GM04503 (cell line): ENCODE measurements at places on chromosomes 2 and 18.

GRCh38 chr2:43361286-43361685 is 134.9 kb upstream of the ZFP36L2 start:
- DNase-seq: no peak

GRCh38 chr2:127614246-127614645 is 31.7 kb upstream of the GPR17 start:
- no peak for DNase-seq

- no peak for DNase-seq
Observed at GRCh38 chr2:38099099-38100028, 23.4 kb upstream of the CYP1B1 start.

- no peak for DNase-seq
Observed at GRCh38 chr2:172574965-172575364, 19.1 kb downstream of the PDK1 start.

DNA sequence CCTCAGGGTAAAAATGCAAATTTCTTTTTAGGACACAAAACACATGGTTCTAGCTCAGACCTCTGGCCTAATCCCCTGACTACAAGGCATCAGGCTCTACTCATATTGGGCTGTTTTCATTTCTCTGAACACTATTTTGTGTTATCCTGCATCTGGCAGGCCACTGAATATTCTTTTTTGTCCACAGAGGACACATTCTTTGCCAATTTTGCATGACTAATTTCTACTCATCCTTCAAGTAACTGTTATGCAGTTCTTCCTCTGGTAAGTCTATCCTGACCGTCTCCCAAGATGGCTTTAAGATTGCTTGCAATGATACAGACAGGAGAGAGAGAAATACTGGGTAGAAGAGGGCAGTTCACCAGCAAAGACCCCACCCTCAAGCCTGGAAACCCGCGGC is 107.6 kb upstream of the RGPD4 start:
- no peak for DNase-seq

DNA sequence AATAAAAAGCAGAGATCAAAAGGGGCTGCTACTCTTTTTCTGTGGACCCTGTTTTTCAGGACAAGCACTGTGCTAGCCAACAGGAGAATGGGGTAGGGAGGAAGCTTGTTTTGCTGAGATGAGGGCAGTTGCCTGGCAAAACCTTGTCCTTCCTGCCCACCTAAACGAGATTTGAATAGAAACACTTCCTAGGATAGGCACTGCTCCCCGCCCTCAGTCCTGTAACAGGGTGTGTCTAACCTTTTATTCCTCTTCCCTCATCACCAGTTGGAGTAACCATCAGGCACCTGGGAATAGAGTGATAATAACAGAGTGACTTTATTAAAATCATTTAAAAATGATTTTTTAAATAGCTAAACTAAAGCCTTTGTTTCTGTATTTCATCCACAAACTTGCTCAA is 368.8 kb downstream of the LNPK start:
- DNase-seq: no peak

GRCh38 chr18:8426401-8426800 is 182.8 kb upstream of the RAB12 start:
- no peak for DNase-seq

- DNase-seq: no peak
Observed at GRCh38 chr2:139241286-139241685, 461.1 kb upstream of the NXPH2 start.

DNA sequence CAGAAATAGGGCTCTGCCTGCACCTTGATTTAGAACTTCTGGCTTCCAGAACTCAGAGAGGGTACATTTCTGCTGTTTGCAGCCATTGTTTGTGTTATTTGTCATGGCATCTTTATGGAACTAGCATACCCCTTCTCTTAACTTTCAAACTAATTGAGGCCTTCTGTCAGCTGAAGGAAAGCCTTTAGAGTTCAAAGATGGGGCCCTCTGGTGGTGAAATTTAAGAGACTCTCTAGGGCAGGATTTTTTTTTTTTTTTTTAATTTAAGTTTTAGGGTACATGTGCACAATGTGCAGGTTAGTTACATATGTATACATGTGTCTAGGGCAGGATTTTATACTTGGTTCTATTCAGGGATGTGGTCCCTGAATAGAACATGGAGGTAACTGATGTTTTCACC is 260.6 kb upstream of the LINC00305 start:
- no peak for DNase-seq

DNA sequence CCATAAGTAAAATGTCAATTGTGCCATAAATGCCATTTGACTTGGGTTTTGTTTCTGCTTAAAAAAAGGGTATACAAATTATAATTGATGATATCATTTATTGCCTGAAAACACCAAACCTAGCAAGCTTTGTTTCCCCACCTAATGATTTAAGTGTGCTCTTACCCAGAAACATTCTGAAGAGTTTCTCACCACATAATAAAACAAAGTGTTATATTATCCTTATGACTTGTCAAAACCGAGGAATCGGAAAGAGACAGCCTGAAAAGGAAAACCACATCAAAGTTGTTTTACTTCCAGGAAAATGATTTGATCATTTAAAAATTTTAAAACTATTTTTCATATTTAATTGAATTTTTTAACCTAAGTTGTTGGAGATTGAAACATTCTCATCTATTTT is 170.5 kb upstream of the SLC39A10 start:
- DNase-seq: no peak

DNA sequence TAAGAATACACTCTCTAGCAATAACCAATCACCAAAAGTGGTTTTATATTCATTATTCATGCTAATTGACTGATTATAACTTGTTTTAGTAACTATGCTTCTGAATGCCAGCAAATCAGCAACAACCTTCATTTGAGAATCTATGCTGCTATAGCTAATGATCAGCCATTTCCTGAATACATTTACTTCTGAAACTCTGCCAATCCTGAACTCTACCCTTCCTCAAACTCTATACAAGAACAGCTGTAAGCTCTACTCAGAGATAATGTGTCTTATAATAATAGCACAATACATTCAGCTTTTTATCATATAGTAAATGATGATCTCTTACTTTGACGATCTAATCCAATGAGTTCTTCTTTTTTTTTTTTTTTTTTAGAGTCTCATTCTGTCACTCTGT is 85.7 kb upstream of the EPAS1 start:
- DNase-seq: no peak

DNA sequence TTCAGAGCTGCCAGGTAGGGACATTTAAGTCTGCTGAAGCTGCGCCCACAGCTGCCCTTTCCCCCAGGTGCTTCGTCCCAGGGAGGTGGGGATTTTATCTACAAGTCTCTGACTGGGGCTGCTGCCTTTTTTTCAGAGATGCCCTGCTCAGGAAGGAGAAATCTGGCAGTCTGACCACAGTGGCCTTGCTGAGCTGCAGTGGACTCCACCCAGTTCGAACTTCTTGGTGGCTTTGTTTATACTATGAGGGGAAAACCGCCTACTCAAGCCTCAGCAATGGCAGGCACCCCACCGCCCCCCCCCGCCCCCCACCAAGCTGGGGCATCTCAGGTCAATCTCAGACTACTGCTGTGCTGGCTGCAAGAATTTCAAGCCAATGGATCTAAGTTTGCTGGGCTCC is 458.1 kb upstream of the RAB12 start:
- DNase-seq: no peak

DNA sequence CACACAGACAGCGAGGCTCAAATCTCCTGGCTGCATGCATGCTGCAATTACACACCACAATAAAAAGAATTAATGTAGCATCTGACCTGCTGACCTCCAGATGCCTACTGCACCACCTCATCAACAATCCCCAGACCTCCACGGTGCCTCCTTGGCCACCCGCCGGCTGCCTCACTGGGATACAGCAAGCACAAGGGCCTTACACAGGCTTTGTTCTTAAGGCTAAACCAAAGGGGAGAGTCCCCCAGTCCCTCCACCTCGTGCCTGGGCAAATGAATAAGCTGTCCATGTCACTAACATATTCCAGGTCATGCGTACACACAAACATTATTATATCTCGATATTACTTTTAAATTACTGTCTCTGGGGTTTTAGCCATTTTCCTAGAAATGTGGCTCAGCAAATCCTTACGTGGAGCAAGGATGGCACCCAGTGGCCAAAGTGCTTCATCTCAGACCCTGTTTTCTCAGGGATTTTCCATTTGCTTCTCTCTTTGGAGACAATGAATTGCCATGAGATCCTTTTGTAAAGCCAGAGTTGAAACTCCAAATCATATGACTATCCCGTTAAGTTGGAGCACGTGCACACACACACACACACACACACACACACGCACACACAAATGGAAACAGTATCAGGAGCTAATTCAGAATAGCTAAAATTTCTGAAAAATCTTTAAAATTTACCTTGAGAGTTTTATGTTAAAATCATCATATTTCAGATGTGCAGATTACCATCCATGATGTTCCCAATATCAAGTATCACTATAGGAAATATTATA is 313.8 kb downstream of the PDE11A start:
- no peak for DNase-seq

GRCh38 chr18:54119524-54120019 is 104.9 kb downstream of the MBD2 start:
- DNase-seq: no peak

GRCh38 chr2:233140978-233141377 is 80.8 kb downstream of the INPP5D start:
- DNase-seq: no peak

DNA sequence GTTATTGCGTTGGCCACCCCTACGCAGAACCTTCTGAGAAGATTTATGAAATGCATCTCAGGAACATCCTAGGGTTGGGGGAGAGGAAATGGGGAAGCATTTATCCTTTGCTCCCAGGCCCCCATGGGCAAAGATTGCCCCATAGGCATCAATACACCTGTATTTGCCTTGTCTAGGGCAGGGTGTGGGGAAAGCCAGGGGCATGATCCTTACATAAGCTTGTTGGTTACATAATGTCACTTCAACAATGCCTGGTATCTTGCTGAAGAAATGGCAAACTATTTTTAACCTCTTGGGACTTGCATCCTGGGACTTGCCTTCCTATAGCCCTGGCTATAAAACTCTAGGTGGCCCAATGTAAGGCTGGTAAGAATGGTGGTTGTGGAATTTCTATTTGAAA is 53.9 kb upstream of the SPRED2 start:
- no peak for DNase-seq

- no peak for DNase-seq
Observed at GRCh38 chr2:38697116-38697840, 31.4 kb downstream of the GALM start.

DNA sequence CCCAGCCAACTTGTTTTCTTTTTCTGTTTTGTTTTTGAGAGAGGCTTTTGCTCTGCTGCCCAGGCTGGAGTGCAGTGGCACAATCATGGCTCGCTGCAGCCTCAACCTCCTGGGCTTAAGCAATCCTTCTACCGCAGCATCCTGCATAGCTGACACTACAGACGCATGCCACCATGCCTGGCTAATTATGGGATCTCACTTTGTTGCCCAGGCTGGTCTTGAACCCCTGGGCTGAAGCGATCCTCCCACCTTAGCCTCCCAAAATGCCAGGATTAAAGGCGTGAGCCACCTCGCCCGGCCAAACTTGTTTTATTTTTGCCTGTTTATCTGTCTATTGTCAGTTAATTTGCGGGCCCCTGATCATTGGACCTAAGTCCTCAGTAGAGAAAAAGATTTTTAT is 61.6 kb upstream of the MSH6 start:
- no peak for DNase-seq

DNA sequence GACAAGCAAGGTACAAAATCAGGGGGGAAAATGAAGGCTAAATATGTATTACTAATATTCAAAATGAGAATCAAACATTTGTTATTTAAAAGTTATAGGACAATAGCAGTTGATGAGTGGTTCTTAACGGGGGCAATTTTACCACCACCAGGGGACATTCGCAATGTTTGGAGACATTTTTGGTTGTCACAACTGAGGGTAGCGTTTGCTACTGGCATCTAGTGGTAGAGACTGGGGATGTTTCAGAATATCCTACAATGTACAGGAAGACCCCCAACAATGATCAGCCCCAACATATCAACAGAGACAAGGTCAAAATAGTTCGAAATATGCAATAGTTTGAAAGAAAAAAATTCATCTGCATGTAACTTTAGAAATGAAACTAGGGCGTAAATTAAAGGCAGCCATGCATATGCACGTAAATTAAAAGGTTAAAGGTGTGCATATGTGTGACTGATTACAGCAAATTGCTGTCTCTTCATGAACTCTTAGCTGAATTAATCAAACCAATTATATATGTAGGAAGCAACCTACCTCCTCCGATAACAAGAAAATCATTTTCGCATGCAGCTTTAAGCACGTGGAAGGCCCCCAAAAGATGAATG is 61.2 kb upstream of the CUL3 start:
- no peak for DNase-seq

GRCh38 chr18:58135701-58136331 is 91.8 kb downstream of the NEDD4L start:
- peak; percentile 21 for DNase-seq

GRCh38 chr2:74740395-74740740 is 86.3 kb downstream of the SEMA4F start:
- DNase-seq: no peak

DNA sequence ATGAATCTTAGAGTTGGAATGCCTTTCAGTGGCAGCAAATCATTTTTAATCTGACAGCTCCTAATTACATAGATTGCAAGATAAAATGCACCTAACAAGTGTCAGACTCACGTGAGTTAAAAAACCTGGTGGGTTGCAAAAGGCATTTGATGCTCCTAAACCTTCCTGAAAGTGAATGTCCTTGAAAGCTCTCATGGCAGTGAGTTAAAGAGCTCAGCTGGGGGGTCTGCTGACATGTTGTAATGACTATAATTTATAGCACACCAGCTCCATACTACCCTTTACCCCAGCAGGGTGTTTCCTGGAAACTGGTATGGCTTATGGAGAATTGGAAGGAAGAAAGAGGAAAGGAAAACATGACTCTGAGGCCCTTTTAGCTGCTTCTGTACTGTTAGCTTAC is 91.9 kb upstream of the CAVIN2 start:
- DNase-seq: no peak

DNA sequence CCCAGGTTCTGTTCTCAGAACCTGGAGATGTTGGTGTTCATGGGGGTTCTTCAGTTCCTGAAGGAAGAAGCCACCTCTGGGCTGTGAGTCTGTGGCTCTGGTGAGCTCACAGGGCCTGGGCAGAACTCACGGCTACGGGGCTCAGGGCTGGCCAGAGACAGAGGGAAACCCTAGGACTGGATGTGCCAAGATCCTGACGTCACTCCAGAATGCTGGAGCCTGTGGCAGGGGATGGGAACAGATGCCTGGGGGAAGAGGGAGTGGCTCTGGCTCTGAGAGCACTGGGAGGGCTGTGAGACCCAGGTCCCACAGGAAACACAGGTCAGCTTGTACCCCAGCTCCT is at the start of gene OTOF:
TSS of gene OTOF (minus strand) at position 214 of the 343 bp plus-strand sequence.
- peak; percentile 56 for DNase-seq

DNA sequence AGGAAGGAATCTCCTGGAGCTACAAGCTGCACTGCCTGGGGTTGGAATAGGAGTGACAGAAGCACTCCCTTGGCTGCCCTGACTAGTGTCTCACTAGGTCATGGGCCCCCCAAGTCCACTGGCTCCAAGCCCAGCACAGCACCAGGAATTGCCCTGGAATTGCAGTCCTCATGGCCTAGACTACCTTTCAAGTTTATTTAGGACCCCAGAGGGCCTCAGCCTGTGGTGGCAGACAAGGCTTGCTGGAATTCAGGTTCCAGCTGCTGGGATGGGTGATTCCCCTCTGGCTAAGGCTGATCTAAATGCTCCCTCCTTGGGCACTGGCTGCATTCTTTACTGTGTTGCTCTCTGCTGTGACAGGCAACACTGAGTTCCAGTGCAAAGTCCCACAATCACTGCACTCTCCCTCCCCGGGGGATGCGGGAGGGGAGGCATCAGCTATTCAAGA is 14.0 kb downstream of the STRADB start:
- no peak for DNase-seq

GRCh38 chr2:85390941-85391669 is 19.1 kb downstream of the CAPG start:
- DNase-seq: no peak

- DNase-seq: no peak
Observed at GRCh38 chr2:231932985-231933915, 7.1 kb upstream of the NPPC start.
